ELR (cell line): ENCODE measurements at places on chromosomes 5 and 9.
A peak's percentile ranks its signal among the peaks of the same experiment; 100 is the strongest.

DNA sequence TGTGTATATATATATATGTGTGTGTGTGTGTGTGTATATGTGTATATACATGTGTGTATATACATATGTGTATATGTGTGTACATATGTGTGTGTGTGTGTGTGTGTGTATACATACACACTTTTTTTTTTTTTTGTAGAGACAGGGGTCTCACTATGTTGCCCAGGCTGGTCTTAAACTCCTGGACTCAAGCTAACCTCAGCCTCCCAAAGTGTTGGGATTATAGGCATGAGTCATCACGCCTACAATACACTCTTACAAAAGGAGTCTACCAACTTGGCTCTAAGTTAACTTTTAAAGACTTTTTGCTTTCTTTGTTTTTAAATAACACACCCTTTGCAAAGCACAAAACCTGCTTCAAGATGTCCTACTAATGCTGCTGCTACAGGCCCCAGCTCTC, 2.1 kb downstream of the C9orf78 start:
- DNase-seq, result peak; percentile 30

DNA sequence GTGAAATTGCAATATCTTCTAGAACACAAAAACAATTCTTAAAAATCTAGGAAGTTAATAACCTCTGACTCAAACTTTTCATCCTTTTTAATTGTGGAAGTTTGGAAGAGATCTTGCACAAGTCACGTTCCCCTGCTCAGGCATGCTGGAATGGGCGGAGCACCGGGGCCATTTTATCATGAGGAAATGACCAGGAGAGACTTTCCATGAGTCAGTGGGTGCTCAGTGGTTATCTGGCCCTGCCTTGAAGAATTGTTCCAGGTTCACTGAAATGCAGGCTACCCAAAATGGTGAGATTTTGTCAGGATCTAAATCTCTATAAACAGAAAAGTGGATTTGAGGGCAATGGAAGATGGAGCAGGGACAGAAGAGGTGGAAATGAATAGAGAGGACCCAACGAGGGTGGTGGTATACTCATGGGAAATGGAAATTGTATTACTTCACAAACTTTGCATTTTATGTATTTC, 61.2 kb downstream of the FYB1 start:
- DNase-seq, result peak; percentile 51

DNA sequence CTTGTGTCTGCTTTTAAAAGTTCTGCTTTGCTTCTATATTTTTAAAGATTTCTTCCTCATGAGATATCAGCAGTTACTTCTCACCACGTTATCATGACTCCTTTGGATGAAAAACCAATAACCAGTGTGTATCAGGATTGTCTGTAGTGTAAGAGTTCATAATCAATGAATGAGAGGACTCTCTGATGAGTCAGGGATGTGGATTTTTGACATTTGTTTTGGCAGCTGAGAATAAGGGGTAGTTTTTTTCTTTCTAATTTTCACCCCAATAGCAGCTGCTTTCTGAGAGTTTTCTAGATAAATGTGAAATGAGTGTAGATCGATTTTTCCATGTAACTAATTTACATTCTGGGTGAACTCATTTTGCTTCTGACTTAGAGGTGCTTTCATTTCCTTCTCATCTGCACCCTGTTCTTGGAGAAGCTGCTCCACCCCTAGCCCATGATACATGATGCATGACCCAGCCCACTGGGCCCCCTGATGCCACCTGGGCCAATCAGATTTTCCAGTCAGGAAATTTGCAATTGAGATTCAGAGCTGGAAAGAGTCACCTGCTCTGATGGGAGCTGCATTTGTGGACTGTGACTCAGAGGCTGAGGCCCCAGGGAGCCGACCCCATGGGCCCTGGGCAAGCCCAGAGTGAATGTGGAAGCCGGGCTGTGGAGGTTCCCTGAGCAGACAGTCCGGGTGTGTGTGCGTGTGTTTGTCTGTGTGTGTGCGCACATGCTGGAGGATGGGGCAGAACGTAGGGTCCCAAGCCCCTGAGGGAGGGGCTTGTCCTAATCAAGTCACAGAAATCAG, 159.3 kb downstream of the RGS3 start:
- peak; percentile 98 for DNase-seq

DNA sequence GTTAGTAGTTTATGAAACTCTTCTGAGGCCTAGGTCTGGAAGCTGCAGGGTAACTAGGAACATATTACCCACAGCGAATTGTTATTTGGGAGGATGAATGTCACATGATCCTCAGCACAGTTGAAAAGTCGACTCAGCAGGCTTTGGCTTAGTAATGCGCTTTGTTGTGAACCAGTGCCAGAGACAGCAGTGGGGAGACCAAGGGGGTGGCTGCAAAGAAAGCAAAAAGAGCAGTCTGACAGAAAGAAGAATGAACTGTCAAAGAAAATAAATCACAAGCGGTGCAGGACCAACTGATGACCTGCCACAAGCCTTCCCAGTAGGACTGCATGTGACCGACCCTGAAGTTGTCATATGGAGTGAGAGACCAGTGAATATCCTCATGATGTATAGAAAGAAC, 170.0 kb downstream of the CCDC171 start:
- DNase-seq, result no peak

DNA sequence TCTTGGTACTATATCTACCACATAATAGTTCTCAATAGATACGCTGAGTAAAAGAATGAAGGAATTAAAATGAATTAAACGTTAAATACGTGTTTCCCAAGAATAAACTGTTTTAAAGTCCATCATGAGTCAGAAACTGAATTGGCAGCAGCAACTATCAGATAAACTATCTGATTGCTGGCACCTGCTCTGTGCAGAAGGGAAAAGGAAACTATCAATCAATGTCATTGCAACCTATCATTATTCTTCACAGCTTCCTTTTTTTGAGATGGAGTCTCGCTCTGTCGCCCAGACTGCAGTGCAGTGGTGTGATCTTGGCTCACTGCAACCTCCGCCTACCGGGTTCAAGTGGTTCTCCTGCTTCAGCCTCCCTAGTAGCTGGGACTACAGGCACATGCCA, 8.8 kb upstream of the WDR36 start:
- no peak for DNase-seq

DNA sequence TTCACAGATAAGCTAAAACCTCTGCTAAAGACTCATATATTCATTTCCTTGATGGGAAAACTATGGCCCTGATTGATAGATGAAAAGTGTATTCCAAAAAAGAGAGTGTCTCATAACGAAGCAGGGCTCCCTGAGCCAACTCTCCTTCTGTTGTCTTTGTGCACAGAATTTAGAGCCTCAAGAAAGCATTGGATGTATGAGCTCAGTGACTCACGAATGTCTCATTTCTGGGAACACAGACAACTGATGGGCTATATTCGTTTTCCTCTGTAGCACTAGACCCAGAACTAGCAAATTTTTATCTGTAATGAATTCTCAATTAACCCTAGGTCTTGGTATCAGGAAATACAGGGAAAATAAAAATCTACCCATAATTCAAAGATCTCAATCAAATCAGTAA, 88.4 kb downstream of the LMNB1 start:
- DNase-seq, result peak; percentile 82

GRCh38 chr5:142237707-142238106, 87.1 kb downstream of the SPRY4 start:
- no peak for DNase-seq

GRCh38 chr5:140986117-140986521, 19.8 kb downstream of the PCDHAC2 start:
- DNase-seq, result no peak

GRCh38 chr9:130237763-130238524, 27.6 kb upstream of the HMCN2 start:
- no peak for DNase-seq

DNA sequence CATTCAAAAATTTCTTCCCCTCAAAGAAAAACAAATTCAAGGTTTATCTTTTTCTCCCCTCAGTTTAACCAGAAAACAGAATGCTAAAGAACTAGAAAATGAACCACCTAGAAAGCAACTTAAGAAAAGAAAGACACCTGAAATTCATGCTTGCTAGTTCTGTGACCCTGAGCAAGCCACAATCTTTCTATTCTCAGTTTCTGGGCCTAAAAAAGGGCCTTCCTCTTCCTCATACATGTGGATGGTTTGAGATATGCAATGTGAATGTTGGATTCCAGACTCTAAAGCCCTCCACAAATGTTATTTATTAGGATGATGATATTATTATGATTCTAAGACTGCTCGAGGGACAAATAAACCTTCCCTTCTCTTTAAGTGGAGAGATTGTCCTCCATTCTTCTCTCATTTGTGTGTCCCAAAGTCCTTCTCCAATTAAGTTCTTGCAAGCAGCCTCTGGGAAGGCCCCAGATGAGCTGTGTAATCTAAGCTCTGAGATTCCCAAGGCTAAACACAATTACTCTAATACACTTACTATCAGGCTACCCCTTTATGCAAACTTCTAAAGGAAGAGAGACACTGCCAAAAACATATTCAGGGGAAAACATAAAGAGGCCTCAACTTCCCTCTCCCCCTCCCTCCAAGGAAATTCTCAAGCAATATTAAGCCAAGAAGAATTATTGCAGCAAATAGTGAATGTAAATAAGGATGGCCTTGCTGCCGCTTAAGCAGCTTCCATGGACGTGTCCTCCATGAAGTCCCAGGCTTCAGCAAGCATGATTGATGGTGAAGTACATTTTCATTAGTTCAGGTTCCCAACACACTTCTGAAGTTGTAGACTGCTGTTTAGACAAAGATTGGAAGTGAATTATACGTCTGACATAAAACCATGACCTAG, 80.2 kb downstream of the PRKACG start:
- DNase-seq, result no peak

GRCh38 chr5:179420476-179420875, 75.2 kb upstream of the ADAMTS2 start:
- DNase-seq, result no peak

- DNase-seq, result peak; percentile 52
Observed at GRCh38 chr5:16889203-16889971, 46.7 kb downstream of the MYO10 start.

GRCh38 chr9:18490641-18491370, 16.9 kb downstream of the ADAMTSL1 start:
- peak; percentile 100 for DNase-seq

DNA sequence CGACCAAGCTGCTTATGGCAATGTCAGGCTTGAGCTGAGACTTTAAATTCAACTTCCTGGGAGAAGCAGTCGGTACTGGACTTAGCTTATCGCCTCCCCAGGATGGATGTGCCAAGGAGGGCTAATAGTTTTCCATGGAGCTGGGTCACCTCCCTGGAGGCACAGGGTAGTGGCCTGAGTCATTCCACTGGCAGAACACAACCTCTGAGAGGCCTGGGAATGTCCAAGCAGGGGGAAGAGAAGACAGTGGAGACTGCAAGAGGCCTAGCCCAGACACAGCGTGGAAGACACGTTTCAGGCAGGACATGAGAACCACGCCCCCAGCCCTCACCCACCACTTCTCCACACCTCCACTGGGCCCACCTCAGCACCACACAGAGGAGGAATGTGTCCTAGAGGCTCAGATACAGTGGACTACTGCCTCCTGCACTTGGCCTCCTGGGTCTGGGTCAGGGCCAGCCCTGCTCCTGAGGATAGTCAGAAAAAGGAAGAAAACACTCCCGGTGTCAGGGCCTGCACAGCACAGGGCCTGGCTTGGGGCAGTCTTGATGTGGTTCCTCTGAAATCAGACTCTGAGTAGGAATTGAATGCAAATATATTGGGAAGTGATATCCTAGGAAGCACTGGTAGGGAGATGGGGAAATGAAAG, 171.8 kb downstream of the FSTL4 start:
- DNase-seq, result no peak

DNA sequence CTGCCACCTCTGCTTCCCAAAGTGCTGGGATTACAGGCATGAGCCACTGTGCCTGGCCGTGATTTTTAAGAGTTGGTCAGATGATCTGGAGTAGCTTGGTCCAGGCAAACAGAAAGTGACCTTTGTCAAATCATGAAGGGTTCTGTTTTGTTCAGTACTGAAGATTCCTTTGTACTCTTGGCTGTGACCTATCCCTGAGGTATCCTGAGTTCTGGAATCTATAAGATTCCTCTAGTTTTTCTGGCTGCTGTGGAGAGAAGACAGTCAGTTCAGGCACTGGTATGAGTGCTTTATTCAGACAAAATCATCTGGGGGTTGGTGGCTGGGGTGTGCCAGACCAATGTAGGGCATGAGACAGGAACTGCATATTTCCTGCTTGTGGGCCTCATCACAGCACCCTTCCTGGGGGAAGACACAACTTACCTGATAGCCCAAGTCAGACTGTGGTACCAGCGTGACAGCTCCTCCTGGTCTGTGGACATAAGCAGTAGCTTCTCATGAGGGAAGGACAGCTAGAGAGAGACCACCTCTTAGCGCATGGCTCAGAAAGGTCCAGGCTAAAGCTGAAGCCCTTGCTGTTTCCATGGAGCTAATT, 3.1 kb downstream of the ARHGEF39 start:
- no peak for DNase-seq

DNA sequence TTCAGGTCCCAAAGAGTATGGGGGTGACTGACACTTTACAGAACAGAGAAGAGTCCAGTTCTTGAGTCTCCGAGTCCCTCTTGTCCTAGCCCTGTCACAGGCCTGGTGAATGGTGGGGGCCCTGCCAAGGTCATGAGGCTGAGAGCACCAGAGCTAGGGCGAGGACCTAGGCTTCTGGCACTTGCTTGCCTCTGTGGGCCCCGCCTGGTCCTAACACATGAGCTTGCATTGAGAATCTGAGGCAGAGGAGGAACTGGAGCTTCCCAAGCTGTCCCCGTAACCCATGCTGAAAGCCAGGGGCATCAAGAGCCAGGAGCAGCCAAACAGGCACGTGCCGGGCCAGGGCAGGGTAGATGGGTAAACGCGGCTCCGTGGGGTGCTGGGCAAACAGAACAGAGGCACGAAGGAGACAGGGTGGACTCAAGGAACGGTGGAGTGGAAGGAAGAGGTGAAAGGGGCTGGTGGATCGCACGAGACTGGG, 41.3 kb downstream of the JADE2 start:
- no peak for DNase-seq

DNA sequence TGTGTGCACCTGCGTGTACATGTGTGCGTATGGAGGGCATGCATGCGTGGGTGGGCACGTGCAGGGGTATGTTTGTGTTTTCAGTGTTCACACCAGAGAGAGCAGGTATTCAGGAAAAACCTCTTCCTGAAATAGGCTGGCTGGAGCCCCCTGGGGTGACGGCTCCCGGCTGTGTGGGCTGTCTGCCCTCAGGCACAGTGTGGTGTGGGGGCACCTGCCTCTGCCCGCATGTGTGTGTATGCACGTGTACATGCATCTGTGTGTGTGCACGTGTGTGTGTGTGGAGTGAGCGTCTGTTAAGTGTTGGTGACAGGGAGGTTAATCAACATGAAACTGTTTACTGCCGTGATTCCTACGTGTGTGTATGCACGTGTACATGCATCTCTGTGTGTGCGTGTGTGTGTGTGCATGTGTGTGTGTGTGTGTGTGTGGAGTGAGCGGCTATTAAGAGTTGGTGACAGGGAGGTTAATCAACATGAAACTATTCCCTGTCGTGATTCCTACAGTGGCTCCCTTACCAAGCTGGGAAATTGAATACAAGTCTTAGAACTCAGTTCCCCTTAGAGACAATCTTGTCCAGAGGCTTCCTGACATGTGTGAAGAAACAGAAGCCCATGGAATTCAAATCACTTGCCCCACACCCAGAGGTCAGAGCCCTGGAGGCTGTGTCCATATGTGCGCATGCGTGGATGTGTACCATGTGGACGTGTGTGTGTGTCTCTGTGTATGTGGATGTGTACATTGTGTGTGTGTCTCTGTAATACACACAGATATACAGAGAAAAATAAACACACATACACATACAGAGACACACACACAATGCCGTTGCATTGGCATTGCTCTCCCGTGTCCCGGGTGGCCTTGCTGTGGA, 372.4 kb upstream of the IRX4 start:
- no peak for DNase-seq

GRCh38 chr5:108220834-108221233, 161.1 kb downstream of the FBXL17 start:
- DNase-seq, result no peak

GRCh38 chr5:138946831-138947560, 71.9 kb upstream of the LRRTM2 start:
- DNase-seq, result no peak
